ENCODE measurements at places on chromosomes 4 and X.
A peak's percentile ranks its signal among the peaks of the same experiment; 100 is the strongest.

DNA sequence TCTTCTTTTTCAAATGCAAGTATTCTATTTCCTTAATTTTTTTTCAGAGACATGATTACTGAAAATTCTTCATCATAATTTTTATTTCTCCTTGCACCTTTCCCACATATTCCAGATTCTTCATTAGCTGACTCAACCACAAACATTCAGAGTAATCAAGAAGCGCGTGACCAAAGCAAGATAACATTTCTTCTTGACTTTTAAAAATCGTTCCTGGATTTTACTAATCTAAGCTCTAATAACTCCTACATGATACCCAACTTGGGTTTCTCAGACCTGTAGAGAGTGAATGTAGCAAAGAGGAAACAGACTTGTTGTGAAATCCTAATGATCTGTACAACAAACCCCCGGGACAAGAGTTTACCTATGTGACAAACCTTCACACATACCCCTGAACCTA lies 615.0 kb downstream of the TMA16 start:
- DNase-seq, result no peak

- DNase-seq, result no peak
Observed at GRCh38 chr4:157964463-157964862, 208.4 kb downstream of the GASK1B start.

DNA sequence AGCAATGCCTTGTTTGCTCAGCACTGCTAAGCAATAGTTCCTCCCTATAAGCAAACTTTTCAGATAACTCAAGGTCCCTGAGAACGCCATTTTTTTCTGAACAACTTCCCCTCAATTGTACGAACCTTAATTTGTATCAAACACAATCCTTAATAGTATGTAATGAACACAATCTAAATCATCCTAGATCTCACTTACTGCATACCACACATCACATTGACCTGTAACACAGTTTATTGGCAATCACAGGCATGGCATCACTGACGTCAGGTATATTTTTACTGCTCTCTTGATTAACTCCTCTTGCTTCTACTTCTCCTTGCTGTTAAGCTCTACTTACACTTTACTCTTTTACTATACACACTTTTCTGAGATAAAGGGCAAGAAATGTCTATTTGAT lies 67.0 kb downstream of the TAPT1 start:
- DNase-seq, result no peak

- no peak for DNase-seq
Observed at GRCh38 chr4:149136951-149137620, 678.6 kb downstream of the IQCM start.

GRCh38 chr4:55756208-55756607 lies 63.4 kb upstream of the EXOC1L start:
- no peak for DNase-seq

GRCh38 chr4:23788460-23788859 lies 101.4 kb downstream of the PPARGC1A start:
- no peak for DNase-seq

DNA sequence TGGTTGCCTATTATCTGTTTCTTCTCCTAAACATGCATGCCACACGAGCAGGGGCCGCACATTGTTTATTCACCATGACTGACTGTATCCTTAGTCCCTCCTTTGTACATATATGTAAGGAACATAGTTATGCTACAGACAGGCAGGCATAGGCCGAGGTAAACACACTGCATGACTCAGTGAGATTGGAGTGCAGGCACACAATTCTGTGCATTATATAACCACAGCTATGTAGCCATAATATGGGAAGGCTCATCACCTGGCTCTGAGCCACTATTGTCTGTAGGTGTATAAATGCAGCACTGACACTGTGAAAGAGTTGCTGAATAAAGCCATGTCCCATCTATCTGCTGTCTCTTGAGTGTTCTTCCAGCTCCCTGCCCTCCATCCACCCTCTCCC lies 431.6 kb downstream of the IDS start:
- no peak for DNase-seq

- DNase-seq, result no peak
Observed at GRCh38 chr4:6446538-6447451, 25.6 kb downstream of the PPP2R2C start.

DNA sequence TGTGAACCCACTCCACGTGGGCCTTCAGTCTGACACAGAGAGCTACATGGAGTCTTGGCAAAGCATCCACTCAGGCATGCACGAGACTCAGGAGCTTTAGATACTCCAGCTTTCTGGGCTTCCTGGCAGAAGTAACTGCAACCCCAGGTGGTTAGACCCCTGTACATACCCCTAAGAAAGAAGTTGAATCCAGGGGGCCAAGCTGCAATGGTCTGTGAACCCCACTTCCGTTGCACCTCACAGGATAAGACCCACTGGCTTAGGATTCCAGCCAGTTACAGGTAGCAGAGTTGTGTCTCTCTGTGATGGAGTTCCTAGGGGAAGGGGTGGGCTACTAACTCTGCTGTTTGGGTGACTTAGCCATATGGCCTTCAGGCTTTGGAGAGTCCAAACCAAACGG lies 21.4 kb upstream of the FAAH2 start:
- DNase-seq, result no peak

DNA sequence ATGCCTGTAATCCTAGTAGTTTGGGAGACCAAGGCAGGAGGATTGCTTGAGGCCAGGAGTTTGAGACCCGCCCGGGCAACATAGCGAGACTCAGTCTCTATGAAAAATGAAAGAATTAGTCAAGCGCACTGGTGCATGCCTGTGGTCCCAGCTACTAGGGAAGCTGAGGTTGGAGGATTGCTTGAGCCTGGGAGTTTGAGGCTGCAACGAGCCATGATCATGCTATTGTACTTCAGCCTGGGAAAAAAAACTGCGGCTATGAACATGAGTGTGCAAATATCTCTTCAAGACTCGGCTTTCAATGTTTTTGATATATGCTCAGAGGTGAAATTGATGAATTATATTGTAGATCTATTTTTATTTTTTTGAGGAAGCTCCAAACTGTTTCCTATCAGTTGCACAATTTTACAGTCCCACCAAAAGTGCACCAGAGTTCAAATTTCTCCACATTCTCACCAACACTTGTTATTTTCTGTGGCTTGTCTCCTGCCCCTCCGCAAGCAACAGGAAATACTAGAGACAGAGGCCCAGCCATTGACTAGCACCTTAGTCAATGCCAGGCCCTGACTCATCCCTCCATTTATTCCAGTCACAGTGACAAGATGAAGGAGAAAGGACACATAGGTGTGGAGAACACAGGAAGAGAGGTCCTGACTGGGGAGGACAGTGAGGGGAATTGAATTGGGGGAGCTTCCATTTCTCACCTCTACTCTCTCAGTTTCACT lies 33.1 kb upstream of the ZNF41 start:
- DNase-seq, result no peak

DNA sequence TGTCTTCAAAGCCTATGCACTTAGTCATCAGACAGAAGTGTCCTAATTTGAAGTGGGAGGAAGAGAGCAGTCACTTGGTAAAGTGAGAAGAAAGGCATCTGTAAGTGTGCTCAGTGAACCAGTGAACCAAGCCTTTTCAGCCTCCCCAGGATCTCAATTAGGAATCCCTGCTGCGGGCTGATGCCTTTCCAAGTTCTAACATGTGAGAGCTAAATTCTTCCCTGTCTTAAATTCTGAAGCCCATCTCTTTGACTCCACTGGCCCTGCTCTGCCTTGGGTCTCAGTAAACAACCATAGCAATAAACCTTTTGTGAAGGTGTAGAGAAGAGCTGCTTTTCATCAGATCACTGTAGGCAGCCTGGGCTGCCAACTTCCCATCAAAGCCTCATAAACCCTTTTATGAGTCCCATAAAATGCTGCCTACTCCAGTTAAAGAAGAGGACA lies 701.2 kb upstream of the LCORL start:
- DNase-seq, result no peak

DNA sequence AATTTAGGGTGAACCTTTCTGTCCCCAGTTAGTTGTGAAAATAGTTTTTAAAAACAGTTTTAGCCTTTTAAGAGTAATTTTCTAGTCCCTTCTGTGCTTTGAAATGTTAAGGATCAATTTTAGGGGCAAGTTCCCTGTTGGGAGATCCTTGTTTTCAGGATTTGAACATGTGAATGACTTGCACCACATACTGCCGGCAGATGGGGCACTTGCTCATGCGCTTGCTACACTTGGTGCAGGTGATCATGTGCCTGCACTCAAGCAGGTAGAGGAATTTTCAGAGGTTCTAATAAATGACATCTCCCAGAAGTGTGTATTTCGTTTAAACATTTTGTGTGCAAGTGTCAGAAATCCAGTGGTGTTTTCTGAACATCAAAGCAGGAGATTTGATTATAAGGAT lies 195.9 kb downstream of the CHM start:
- no peak for DNase-seq

DNA sequence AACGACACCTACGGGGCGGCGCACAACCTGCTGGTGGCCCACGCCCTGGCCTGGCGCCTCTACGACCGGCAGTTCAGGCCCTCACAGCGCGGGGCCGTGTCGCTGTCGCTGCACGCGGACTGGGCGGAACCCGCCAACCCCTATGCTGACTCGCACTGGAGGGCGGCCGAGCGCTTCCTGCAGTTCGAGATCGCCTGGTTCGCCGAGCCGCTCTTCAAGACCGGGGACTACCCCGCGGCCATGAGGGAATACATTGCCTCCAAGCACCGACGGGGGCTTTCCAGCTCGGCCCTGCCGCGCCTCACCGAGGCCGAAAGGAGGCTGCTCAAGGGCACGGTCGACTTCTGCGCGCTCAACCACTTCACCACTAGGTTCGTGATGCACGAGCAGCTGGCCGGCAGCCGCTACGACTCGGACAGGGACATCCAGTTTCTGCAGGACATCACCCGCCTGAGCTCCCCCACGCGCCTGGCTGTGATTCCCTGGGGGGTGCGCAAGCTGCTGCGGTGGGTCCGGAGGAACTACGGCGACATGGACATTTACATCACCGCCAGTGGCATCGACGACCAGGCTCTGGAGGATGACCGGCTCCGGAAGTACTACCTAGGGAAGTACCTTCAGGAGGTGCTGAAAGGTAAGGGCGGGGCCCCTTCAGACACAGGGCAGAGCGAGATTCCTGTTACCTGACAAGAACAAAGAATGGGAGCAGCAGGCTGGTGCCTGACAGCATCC lies 11.7 kb downstream of the RPL9 start:
- DNase-seq, result no peak

GRCh38 chrX:39008549-39008948 lies 207.3 kb downstream of the MID1IP1 start:
- no peak for DNase-seq

DNA sequence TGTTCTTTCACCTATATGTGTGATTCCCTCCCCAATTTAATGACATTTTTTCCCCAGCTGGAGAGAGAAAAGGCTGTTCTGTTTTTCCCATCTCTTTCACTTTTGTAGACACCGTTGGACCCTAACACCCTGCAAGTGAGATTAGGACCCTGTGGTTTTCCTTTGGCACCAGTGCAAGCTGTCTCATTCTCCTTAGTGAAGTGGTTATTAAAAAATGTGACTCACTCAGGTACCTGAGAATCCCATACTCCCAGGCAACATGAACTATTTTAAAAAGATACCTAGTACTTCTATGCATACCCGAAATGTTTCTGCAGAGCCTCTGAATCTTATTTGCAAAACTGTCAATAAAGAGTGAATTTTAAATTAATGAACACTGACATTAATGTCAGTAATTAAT lies 175.7 kb upstream of the TBC1D9 start:
- no peak for DNase-seq

DNA sequence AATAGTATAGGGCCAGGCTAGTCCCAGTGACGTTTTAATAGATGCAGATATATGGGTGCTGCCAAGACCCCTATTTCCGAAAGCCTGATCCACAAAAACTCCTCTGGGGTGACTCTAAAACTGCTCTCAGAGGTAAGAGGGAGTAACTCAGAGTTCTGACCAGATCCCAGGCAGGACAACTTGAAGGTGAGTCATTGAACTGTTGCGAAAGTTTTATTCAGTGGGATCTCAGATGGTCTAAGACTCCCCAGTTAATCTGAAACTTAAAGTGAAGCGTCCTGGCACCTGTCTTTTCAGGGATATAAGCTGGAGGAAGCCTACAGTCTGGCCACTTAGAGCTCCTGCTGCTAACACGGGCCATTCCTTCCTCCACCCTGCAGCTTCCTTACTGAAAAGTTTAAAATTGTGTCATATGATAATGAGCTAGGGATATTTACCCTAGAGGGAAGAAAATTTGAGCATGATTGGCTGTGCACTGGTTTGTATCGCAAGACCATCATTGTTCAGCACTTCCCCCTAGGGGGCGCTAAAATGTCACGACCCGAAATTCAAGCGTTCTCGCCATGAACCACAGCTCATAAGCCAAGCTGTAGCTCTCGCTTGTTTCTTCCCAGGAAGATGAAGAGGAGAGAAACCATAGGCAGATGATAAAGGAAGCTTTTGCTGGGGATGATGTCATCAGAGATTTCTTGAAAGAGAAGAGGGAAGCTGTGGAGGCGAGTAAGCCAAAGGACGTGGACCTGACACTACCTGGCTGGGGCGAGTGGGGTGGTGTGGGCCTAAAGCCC lies 19.5 kb downstream of the UTP14A start:
- DNase-seq, result peak; percentile 24

- DNase-seq, result no peak
Observed at GRCh38 chr4:108049406-108049805, 59.7 kb downstream of the HADH start.

- DNase-seq, result no peak
Observed at GRCh38 chr4:138645289-138645688, 370.3 kb upstream of the NOCT start.

GRCh38 chr4:109494563-109494962 lies 60.9 kb downstream of the SEC24B start:
- no peak for DNase-seq

DNA sequence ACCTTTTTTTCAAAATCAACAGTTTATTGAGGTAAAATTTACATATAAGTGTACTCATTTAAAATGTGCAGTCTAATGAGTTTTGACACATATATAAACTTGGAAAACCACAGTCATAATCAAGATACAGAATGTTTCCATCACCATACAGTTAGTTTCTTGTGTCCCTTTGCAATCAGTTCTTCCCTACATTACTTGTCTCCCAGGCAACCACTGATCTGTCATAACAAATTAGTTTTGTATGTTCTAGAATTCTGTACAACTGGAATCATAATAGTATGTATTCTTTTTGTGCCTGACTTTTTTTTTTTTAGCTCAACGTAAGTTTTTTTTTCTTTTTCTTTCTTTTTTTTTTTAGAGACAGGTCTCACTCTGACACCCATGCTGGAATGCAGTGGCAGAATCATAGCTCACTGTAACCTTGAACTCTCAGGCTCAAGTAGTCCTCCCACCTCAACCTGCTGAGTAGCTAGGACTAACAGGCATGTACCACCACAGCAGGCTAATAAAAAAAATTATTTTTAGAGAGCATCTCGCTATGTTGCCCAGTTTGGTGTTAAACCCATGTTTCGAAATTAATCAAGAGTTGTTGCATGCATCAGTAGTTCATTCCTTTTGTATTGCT lies 26.9 kb downstream of the ARFIP1 start:
- no peak for DNase-seq

DNA sequence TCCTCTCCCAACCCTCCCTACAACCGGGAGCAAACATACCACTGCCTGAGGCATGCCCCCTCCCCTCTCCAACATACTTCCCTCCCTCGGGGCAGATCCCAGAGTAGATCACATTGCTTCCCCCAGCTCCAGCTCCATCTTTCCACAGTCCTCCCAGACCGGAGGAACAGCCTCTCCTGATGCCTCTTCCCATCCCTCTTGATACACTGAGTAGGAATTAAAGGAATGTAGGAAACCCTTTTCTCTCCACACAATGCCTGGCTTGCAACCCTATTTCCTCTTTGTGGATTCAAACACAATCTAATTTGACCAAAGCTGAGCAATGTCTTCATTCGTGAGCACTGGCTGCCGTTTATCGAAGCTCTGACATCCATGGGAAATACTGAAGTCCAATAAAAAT lies 339.8 kb downstream of the BCOR start:
- DNase-seq, result no peak

GRCh38 chr4:26268246-26268645 lies 52.6 kb upstream of the RBPJ start:
- no peak for DNase-seq
